ENCODE measurements at places on chromosomes 12 and 14. TPM values are rescaled to one million over a fixed set of nuclear protein-coding genes. Genes with fewer than 3 reads are reported as not detected.

GRCh38 chr12:80472911-80473500, 29.0 kb downstream of the PTPRQ start:
- peak; percentile 67 for DNase-seq

DNA sequence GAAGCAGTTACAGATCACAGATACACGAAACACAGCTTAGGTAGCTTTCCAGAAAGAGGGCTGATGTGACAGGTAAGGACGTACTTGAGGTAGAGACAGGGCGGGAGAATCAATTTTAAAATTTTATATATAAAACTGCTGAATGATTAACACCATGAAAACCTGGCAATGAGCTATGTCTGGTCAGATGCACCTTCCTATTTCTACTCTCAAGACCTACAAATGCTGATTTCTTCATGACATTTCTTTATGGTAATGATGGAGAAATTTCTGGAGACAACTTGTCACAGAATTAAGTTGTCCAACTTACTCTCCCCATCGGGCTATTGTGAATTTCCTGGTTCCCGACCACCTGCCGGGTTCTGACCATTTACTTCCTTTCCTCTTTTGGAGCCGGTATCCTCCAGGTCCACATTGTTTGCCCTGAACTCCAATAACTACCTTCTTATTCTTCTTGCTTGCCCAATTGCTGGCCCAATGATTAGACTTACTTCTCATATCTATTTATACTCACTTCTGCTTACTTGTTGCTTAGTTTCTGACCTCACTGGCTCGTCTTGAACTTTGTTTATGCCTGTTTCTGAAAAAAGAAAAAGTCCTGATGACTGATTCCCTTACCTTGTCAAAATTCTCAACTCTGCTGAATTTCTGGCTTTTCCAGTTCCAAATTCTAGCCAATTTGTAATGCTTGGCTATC, 12.8 kb upstream of the ATP2B1 start:
- no peak for DNase-seq

The CLEC2D gene
- total RNA-seq, result 3.3 TPM

DNA sequence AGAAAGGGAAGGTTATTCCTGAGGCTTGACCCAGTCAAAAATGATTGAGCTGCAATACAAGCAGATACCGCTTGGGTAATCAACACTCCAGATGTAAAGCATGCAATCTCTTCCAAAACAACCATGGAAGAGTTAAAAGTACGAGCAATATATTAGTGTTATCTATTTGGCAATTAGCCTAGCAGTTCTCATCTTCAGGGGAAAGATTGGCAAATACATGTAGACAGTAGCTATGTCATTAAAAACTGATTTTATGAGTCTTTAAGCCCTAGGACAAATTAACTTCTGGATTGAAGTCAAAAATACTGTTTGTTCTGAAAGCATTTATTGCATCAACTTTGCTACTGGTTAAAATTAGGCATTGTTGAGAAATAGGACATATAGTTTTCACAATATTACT, 9.3 kb upstream of the GYS2 start:
- peak; percentile 19 for DNase-seq

DNA sequence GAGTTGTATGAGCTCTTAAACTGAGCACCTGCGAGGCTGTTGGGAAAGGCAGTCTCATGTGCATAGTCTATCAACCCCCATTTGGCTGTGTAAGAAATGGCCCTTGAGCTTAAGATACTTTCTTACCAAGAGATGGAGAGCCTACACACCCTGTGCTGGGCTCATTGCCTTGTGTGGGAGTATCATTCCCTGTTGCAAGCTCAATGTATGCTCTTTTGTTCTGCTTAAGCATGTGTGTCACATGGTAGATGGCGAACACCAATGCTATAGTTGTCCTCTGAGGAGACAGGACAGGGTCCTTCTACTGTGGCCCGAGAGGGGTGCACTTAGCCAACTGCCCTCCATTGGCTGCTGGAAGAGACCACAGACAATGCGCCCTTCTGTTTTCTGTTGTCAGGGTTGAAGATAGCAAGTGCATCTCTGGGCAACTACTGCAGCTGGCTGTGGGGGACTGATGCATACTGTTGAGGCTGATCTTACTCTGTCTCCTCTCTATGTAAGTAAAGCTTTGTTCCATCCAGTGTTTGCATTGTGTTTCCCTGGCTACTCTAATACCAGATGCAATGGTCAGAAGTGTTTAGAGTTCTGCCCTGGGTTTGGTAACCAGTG, 79.5 kb downstream of the PTPRB start:
- no peak for DNase-seq

DNA sequence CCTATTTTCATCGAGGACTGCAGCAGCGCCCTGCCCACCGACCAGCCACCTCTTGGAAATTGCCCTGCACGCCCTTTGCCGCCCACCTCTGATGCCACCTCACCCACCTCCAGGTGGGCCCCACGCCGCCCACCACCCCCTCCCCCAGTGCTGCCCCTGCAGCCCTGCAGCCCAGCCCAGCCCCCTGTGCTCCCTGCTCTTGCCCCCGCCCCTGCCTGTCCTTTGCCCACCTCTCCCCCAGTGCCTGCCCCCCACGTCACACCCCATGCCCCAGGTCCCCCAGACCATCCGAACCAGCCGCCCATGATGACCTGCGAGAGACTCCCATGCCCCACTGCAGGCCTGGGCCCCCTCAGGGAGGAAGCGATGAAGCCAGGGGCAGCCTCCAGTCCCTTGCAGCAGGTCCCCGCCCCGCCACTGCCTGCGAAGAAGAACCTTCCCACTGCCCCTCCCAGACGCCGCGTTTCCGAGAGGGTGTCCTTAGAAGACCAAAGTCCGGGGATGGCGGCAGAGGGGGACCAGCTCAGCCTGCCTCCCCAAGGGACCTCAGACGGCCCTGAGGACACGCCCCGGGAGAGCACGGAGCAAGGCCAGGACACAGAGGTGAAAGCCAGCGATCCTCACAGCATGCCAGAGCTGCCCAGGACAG, 96.5 kb downstream of the LGMN start:
- no peak for DNase-seq

GRCh38 chr14:31194095-31194494, 13.5 kb downstream of the HECTD1 start:
- peak; percentile 34 for DNase-seq

- no peak for DNase-seq
Observed at GRCh38 chr12:116666305-116666673, 71.6 kb downstream of the SPRING1 start.

The ANKRD33 gene
- total RNA-seq, result not detected

GRCh38 chr14:61089126-61089750, 108.2 kb downstream of the SLC38A6 start:
- no peak for DNase-seq

DNA sequence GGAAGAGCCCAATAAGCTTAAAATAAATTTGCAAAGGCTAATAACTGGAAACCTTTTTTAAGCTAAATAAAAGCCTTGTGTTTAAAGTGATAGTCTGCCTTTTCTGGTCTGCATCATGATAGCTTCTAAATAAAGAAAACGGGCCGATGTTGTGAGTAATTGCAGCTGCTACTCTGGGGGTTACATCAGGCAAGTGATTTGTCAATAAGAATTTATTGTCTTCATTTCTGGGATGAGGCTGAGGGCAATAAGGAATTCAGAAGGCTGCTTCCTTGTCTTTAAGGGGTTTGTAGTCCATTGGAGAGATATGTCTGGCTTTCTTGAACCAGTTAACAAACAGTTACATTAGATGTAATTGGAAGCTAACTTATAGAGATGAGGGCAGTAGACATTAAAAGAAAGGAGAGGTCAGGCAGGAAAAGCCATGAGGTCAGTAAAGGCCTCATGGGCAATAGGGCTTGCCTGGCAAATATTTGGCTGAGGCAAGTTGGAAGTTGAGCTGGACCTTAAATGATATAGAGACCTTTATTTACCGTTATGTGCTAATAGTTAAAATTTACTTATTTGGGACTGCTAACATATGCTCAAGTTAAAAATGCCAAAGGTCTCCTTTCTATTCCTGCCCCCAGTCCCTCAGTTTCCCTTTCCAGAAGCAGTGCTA, 85.0 kb downstream of the CRADD start:
- no peak for DNase-seq

- DNase-seq, result no peak
Observed at GRCh38 chr14:80544366-80544765, 333.1 kb upstream of the DIO2 start.

DNA sequence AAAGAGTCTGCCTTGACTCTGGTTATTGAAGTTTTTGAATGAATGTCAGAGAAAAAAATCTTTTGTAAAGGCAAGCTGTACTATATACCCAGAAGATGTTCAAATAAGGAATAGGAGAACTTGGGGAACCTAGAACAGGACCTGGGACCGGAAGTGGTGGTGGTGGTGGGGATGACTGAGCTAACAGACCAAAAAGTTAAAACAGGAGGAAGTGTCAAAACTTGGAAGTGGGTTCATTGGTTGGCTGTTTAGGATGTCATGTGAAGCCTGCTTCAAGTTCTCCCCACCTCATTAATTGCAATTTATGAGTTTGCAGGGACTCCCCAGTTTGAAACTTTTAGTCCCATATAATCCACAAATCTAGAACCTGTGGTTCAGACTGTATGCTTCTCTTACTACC, 26.2 kb downstream of the PLXNC1 start:
- no peak for DNase-seq

The ABHD12B gene
- not detected for total RNA-seq

DNA sequence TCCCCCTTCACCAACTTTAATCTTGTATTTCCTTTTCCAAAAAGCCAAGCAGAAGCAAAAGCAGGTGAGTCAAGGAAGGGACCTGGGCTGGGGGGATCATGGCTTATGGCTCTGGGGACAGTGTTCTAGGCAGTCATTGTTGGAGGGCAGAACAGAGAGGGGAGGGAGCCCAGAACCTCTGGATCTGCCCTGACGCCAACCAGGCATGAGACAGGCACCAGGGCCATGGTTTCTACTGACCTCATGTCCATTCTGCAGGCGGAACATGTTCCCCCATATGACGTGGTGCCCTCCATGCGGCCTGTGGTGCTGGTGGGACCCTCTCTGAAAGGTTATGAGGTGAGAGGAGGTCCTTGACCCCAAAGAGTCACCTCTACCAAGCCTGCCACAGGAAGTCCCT, 6.6 kb downstream of the CACNB3 start:
- DNase-seq, result no peak

The OR4E2 gene
- total RNA-seq, result not detected

DNA sequence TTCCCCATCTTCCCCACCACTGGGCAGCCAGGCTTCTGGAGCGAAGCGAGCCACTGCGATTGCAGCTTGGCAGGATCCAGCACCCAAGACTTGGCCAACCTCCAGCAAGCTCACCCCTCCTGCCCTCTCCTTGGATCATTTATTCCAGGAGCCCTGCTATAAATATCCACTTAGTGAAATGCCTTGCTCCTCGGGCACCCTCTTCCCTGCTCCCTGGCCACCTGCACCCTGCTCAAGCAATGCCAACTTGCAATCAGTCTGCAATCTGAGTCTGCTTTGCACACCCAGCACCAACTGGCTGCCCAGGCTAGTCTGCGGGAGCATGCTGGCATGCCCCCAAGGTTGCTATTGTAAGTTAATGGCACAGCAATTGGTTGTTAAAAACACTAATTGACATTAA, 666.0 kb downstream of the MED13L start:
- no peak for DNase-seq

- DNase-seq, result no peak
Observed at GRCh38 chr14:106044515-106044914, 518.1 kb downstream of the TMEM121 start.

GRCh38 chr12:79127271-79127751, 262.7 kb downstream of the SYT1 start:
- DNase-seq, result peak; percentile 7

- DNase-seq, result no peak
Observed at GRCh38 chr12:104890476-104891096, 67.5 kb downstream of the SLC41A2 start.

The ANO4 gene
- total RNA-seq, result not detected

DNA sequence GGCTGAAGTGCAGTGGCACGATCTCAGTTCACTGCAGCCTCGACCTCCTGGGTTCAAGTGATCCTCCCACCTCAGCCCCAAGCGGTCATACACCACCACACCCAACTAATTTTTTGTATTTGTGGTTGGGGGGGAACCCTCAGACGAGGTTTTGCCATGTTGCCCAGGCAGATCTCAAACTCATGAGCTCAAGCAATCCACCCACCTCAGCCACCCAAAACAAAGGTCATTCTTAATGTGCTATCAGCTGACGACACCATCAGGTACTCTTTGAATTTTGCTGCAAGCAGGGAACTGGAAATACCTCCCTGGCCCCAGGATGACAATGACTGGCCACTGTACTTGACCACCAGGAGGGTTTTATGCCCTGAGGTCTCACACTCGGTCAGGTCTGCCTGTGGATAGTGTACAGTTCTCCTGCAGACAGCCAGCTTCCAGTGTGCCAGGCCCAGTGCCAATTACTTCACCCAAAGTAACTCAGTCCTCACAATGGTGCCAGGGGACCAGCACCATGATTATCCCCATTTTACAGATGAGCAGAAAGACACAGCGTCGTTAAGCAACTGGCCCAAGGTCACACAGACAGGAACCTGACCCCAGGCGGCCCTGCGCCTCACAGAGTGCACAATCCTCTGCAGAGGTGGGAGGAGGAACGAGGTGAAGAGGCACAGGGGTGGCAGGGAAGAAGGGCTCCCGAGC, 42.9 kb downstream of the ITPK1 start:
- no peak for DNase-seq

The GLI1 gene
- 3.0 TPM for total RNA-seq

The NAV3 gene
- 1.6 TPM for total RNA-seq

The FZD10 gene
- total RNA-seq, result not detected

The SALL2 gene
- total RNA-seq, result 4.1 TPM

The GZMB gene
- total RNA-seq, result not detected

The NUDT14 gene
- total RNA-seq, result 82.1 TPM

The RPS6KA5 gene
- 8.6 TPM for total RNA-seq

GRCh38 chr12:2509137-2509536, 285.6 kb upstream of the FKBP4 start:
- no peak for DNase-seq

- DNase-seq, result no peak
Observed at GRCh38 chr12:19223695-19224094, 94.2 kb downstream of the PLEKHA5 start.

DNA sequence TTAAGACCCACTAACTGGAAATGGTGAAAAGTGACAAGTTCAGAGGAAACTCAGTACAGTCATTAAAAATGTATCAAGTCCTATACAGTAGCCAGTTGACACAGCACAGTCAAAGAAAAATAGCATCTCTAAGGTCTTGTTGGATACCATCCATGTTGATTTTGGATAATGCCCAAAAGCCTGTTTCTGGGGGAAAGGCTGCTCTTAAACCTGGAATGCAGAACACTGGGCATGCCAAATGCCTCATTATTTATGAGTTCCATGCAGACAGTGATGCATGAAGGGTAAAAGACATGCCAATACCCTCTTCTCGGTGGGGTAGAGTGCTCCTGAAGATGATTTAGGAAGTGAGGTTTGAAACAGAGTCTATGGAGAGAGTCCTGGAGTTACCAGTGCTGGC, 29.6 kb downstream of the KCNK13 start:
- peak; percentile 93 for DNase-seq
